ENCODE measurements at places on chromosomes 1 and 21.

DNA sequence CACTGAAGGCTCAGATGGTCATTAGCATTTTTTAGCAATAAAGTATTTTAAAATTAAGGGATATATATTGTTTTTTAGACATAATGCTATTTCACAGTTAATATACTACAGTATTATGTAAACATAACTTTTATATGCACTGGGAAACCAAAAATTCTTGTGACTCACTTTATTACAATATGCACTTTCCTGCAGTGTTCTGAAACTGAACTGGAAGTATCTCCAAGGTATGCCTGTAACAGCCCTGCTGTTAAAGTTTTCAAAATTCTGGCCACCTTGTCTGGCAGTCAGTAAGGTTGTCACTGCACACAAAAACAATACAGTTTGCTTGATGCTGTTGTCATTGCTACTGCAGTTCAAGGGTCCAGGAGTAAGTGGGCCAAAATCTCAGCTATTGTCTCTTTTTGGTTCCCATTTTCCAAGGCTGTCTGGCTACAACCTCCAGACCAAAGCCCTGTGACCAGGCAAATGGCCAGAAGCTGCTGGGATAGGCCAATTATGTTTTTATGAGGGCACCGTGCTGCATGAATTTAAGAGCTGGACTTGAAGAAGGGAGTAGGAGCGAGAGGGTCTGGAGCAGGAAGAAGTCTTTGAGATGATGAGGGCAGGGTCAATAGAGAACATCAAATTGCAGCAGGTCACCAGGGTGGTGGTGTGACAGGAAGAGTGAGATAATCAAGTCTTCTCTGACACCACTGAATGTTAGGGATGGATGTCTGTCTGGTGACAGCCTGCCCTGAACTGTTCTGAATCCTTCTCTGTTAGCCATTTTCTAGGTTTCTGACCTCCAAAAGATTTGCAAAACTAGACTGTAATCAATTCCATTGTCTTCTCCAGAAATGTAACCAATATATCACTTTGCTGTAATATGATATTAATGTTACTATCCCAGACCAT is 82.3 kb upstream of the CACHD1 start:
- no peak for DNase-seq

DNA sequence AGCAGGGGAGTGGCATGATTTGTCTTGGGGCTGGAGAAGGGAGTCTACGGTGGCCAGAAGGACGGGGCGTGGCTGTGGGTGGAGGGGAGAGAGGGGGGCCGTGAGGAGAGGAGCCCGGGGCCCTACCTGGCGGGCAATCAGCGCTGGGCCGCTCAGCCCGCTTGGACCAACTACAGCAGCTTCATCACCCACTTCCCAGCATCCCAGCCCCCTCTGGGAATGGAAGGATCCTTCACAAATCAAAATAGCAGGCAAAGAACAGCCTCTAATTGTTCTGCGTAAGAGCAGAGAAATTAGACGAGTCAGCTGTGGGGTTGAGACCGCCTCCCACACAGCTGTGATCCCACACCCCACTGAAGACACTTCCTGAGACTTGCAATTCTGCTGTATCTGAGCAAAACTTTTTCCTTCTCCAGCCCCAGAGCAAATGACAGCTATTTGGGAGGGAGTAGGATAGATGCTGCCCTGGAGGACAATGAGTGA is 43.5 kb downstream of the OPRD1 start:
- no peak for DNase-seq

DNA sequence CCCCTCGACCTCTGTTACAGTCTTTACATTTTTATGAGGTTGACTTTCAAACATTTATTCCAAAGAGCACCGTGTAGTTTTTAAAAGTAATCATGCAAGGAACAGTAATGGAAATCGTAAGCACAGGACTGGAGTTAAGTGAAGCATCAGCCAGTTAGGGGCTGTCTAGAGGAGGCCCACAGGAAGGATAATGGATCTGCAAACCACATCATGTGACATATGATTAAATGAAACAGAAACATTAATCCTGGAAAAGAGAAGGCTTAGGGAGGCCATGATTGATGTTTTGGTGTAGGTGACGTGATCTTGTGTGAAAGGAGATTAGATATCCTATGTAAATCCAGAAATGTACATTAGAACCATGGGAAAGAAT is 25.0 kb downstream of the RGS7 start:
- no peak for DNase-seq

DNA sequence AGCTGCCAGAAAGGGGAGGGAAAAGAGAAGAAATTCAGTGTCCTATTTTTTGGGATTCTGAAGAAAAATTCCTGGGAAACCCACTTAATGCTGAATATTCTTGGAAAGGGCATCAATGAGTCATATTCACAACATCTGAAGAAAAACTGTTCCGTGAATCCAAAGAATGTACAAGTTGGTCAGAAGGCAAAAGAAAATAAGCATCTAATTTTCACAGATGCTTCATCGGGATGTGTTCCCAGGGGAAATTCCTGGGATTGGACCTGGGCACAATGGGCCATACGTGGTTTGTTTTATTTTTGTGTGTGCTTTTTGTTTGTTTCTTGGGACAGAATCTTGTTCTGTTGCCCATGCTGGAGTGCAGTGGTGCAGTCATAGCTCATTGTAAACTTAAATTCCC is 112.2 kb downstream of the MAP3K21 start:
- DNase-seq = no peak

DNA sequence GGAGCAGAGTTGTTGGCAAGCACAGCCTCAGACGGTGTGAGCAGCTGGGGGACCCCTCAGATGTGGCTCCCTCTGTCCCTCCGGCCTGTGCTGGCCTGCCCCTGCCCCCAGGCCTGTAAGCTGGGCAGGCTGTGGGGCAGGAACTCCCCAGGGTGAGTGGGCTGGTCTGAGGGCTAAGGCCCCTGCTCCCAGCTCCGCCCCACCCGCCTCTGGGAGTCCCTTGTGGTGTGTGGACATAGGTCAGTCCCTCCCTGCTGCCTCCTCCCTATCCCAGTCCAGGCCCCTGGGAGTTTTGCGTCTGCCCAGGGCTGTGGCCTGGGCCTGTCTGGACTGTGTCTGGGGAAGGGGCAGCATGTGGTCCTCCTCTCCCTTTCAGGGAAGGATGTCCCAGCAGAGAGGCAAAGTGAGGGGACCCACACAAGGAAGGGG is 3.6 kb upstream of the VWA1 start:
- DNase-seq = no peak

DNA sequence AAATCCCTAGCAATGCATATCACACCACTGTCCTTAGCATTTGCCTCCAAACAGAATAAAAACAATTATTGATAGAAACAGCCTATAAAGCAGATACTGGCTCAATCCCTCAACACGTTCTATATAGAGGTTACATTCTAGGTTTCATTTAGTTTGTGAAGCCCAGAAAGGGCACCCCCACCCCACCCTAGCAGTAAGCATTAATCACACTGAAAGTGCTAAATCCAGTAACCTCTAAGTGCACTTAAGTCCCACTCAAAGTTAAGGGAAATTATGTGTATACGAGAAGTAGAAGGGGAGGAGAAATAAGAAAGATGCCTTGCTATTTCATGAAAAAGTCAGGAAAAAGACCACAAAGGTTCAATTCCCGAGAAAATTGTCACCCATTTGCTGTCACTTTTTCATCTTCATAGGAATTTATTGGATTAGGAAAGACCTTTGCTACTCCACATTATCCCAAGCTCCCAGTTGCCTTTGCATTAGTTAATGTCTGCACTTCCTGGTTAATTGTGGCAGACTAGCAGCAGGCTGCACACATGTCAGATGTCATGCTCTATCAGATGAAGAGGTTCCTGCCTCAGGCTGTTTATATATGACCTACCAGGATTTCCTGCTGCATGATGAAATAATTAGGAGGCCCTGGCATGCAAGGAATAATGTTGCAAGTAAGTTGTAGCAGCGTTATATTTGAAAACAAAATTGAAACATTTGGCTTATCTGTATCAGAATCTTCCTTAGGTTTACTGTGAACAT is 54.5 kb upstream of the LHX8 start:
- DNase-seq = no peak

Measured in stimulated activated CD8-positive, alpha-beta memory T cell treated with anti-CD3 and anti-CD28 coated beads, Interleukin-4, amount 100 ng/mL, for 1 hour (primary cell).